Activated naive CD4-positive, alpha-beta T cell treated with anti-CD3 and anti-CD28 coated beads, Interleukin-2, amount 10 ng/mL, durations not matched to agents 7 days and 5 days (primary cell): ENCODE measurements at places on chromosomes 1 and 21.

DNA sequence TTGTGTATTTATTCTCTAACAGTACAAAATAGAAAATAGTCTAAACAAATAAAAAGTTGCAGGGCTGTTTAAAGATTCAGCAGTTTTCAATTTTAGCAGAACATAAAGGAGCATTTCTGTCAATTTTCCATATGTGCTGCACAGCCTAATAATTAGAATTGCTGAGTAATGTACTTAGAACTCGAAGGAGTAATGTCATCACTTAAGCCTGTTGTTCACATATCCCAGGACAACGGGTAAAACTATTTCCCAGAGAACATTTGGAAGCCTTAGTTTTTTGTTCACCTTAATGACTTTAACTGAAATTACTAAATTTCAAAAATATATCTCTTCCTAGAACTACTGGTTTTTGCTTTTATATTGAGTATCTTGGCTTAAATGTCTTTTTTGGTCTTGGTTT, 81.6 kb downstream of the ZP4 start:
- no peak for DNase-seq

DNA sequence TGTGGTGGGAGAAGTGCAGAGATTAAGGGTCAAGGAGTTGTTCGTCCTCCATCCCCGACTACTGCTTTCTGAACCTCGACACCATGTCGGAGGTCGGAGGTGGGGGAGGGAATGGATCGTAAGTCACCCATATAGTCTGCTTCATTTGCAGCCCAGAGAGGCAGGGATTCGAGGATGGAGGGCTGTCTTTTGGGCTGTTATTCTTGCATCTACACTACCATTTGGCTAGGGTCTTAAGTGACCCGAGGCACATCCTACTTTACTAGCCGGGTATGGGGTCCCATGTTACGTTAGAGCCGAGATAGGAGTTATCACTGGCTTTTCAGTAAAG, 578 bp downstream of the USP21 start:
- no peak for DNase-seq

GRCh38 chr1:79604490-79605198, 598.1 kb upstream of the ADGRL4 start:
- DNase-seq, result no peak

GRCh38 chr1:97685360-97685759, 235.5 kb downstream of the DPYD start:
- no peak for DNase-seq

GRCh38 chr1:167152192-167152876, 58.5 kb downstream of the STYXL2 start:
- no peak for DNase-seq

GRCh38 chr1:23029337-23029736, 10.1 kb downstream of the KDM1A start:
- no peak for DNase-seq

GRCh38 chr1:198529414-198529813, 11.1 kb downstream of the ATP6V1G3 start:
- no peak for DNase-seq

DNA sequence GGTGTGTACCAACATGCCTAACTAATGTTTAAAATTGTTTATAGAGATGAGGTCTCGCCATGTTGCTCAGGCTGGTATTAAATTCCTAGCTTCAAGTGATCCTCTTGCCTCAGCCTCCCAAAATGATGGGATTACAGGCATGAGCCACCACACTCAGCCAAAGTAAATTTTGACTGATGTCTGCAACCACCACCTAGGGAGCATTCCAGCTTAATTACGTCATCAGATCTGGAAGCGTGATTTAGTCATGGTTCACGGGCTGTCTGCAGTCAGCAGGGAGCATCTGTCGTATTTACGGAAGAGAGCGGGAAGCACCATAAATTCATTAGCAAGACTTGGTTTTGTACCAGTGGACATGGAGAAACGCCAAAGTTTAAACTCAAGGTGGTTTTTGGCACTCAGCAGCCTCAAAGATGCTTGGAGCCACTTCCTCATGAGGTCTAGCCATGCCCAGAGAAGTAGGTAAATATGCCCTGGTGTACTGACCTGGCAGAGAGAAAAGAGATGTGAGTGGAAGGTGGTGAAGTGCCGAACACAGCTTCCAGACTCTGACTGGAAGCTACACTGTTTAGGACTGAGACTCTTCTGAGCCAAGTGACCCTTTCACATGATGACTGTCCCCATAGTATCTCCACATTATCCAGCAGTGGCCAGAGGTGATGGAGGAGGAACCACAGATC, 60.8 kb upstream of the SLC35F3 start:
- no peak for DNase-seq

GRCh38 chr1:115496904-115497527, 144.8 kb upstream of the VANGL1 start:
- no peak for DNase-seq

- no peak for DNase-seq
These were observed 126.8 kb upstream of the ZNF644 start for GRCh38 chr1:91148641-91149069.

GRCh38 chr1:48753293-48753692, 23.4 kb downstream of the BEND5 start:
- DNase-seq, result no peak

DNA sequence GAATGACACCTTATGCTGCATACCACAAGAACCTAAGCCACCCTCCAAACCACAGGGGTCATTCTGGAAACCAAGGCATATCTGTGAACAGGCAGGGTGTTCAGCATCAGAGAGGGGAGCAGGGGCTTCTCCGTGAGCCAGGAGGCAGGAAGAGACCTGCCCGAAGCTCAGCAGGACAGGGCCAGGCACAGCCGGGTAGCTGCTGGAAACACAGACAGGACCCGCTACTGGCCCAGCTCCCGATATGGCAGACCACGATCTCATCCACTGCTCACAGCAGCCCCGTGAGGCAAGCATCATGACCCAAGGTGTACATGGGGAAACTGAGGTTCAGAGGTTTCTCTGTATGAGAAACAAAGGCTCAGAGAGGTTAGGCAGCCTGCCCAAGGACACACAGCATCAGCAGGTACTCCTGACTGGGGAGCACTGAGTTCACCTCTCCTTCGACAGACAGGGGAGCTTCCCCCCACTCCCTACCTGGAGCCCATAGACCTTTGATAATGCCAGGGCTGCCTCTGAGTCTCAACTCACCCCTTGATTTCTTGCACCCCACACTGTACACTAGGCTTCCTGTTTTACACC, 317.7 kb downstream of the MATN1 start:
- DNase-seq, result no peak

DNA sequence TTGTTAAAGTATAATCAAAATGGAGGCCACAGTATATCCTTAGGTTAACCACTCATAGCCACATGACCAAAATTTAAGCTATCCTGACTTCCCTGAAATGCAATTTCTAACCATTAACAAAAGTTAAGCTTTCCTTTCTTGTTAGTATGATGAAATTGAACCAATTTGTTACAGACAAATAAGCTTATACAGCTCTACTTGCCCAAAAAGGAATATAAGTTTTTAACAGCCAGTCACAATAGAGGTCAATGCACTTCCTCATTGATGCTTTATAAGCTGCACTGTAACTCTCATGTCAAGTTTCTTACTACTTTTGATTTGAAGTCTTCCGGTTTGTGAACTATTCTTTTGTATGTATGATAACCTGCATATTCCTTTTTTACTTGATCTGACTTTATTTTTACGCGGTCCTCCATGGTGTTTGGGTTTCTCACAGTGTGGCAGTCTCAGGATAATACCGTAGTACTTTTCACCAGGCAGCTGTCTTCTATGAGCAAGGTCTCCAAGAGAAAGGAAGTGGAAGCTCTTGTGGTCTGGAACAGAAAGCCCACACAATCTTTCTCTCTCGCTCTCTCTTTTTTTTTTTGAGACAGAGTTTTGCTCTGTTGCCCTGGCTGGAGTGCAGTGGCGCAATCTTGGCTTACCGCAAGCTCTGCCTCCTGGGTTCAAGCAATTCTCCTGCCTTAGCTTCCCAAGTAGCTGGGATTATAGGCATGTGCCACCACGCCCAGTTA, 331.6 kb downstream of the SRGAP2C start:
- DNase-seq, result peak; percentile 61

DNA sequence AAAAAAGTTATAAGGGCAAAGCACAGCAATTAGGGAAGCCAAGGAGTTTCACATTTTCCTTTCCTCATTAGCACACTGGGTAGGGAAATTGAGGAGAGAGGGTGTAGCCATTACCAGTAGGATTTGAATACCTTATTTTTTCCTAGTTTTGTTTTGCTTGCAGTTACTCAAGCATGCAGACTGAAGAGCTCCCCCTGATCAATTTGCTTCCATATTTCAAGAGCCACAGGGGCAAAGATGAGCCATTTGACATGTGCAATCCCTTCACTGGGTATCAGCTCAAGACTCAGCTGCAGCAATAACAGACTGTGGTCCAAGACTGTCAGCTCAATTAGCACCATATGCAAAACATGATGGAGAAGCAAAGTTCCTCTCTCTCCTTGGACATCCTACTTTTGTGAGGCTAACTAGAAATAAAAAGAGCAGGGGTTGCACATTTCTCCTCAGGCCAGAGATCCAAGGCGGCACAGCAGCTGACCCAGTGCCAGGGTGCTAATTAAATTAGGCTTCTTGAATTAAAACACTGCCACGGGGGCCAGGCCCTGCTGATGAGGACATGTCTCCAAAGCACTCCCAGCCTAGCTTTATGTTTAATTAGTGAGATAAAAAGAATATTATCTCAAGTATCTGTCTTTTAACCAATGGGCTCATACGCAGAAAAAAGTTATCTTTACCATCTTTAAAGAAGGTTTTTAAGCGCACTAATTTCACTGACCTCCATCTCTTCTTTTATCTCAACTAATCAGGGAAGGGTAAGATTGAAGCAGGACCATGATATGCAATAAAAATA, 36.7 kb upstream of the LRRC53 start:
- no peak for DNase-seq

GRCh38 chr1:228830185-228830953, 95.1 kb downstream of the RHOU start:
- no peak for DNase-seq

DNA sequence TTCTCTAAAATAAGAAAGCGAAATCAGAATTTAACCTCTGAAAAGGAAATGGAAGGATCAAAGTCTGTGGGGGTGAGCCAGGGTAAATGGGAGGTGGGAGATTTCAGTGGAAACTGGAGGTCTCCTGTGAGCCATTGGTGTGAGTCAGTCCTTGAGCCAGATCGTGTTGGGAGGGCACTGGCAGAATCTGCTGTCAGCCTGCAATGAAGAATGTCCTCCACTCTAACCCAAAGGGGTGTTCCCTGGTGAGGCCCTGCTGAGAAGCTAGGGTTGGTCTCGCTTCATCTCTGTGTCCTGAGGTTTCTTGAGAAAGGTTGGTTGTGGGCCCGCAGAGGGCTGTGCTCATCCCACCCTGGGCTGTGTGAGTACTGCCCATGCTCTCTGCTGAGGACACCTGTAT, 2.4 kb downstream of the QSOX1 start:
- no peak for DNase-seq

DNA sequence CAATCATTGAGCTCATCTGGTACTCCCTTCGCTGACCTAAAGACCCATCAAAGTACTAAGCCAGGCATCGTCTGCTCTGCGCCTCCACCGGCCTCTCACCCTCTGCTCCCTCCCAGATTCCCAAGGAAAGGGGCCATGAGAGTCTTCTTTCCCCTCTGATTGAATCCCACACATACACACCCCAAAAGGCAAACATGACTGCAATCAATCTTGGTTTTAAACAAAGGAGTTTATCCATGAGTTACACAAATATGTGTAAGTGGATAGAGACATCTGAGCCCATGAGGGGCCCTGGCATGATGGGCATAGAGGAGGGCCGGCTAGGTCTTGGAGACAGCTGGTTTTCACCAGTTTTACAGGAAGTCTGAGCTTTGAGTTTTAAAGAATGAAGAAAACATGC, 50.9 kb downstream of the CAPN2 start:
- no peak for DNase-seq

DNA sequence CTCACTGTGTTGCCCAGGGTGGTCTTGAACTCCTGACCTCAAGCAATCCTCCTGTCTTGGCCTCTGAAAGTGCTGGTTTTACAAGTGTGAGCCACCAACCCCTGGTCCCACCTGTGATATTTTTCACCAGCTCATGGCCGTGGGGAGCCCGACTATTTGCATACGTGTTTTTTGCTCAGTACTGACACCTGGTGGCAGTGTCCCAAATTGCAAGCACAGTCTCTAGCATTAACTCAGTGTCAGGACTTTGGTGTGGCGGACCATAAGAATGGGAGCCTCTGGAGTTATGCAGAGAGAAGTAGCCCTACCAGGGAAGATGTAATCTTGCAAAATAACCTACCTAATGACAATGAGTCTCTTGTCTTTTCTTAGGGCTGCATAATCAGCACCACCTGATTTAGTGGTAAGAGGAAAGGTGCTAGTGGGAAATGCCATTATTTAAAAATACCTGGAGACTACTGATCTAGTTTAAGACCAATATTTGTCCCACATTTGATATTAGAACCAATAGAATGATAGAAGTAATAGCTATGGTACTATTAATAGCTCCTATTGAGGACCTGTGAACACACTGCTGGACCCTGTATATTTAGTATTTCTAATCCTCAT, 305.4 kb downstream of the DISC1 start:
- peak; percentile 58 for DNase-seq

DNA sequence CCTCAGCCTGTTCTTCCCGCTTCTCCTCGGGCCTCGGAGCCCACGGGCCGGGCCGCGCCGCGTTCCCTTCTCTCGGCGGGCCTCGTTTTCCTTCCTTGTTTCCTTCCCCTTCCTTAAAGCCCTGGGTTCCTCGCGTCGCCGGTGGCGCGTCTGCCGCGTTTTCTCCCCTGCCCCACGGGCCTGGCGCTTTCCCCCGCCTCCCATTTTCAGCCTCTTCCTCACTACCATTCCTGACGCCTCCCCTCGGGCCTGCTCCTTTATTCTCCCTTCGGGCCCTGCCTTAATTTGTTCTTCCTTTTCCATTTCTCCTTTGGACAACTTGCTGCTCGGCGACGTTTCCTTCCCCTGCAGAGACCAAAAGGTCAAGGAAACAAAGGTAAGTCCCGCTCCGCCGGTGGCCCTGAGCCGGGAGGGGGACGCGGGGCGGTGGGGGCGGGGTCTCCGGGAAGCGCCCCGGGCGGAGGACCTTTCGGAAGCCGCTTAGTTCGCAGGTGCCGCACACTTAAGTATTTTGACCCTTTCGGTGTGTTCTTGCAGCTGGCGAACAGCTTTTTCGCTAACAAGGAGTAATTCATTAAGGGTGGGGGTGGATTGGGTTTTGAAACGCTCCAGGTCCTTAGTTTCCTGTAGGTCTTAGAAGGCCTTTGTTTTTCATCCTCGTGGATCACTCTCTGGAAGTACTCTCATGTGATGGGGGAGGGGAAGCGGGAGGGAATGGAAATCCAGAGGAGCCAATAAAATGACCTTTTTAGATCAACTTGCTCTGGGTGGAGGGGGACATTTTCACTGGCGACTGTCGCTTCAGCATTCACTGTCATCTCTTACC, 780 bp downstream of the YTHDF2 start:
- peak; percentile 62 for DNase-seq

GRCh38 chr1:225845571-225846259, 35.8 kb downstream of the EPHX1 start:
- DNase-seq, result peak; percentile 60

- DNase-seq, result no peak
These were observed 21.4 kb downstream of the KIRREL1 start for GRCh38 chr1:158014731-158015320.

GRCh38 chr1:54543729-54544496, 4.1 kb upstream of the ACOT11 start:
- DNase-seq, result no peak
